ENCODE measurements at places on chromosomes 2 and 18.

DNA sequence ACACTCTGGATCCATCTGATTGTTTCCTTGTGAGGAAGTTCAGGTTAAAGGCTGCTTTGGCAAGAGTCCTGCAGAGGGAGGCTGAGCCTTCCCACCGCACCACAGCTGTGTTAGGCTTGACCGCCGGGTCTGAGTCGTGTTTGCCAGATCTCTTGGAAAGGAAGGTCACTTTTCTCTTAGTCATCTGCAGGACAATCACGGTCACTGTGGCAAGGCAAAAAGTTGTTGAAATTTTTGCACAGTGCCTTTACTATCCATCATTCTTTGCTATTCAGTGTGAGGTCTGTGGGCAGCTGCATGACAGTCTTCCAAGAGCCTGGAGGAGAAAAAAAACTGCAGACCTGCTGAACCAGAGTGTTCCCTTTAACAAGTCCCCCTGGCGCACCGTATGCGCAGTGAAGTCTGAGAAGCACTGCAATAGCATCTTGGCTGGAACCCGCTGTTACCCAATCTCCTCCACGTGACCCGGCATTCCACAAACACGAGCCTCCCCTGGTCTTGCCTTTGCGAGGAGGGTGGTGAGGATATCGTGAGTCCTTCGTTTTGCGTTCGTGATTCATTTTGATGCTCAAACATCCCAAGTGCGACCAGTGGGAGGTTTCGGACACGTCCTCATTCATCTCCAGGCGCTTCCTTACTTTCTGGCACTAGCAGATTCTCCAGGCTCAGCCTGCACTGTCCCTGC lies 23.0 kb downstream of the BIN1 start:
- DNase-seq = no peak

- DNase-seq = no peak
Observed at GRCh38 chr18:11322716-11323115, 173.3 kb upstream of the PIEZO2 start.

GRCh38 chr18:35136885-35137284 lies 95.7 kb downstream of the MAPRE2 start:
- no peak for DNase-seq

GRCh38 chr18:62948788-62949187 lies 233.4 kb downstream of the PHLPP1 start:
- no peak for DNase-seq

DNA sequence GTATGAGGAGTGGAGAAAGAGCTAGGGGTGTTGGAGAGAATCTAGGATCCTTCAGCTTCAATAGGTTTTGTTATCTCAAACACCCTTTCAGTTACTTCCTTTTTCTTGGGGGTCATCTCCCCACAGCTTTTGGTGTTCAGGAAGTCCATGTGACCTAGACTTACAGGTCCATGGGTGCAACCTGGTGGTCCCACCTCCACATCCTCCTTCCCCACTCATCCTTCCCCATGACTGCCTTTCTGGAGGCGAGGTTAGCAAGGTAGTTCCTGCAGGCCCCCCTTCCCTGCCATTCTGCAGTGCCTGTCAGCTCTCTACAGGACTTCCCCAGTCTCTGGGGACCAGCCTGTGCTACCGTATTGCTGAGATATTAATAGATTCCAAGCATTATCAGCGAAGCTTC lies 107.6 kb downstream of the TMEM17 start:
- no peak for DNase-seq

DNA sequence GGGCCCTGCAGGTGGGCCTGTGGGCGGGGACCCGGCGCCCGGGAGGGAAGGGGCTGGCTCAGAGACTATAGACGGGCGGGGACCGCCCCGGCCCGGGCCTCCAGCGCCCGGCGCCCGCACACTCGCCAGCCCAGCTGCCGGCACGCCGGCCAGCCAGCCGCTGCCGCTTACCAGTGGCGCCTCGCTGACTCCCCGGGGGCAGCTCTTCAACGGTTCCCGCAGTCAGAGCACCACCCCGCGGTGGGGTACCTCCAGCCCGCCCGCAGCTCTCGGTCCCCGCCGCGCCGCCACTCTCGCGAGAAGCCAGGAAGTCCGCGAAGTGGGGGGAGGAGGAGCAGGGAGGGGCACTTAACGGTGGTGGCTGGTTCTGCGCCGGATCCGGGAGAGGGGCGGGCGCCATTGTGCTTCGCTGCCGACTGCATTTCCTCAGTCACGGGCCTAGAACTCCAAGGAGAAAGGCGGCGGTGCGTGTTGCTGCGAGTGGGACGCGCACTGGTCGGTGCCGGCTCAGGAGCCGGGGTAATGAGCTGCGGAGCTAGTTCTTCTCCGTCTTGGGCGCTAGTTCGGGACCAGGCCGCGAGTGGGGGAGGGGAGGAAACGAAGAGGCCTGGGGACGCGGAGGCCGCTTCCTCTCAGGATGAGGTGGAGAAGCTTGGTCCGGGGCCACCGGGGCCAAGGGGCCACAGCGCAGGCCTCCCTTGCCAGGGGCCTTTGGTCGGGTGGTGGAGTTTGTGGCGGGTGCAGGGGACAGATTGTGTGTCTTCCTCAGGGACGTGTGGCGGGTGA lies at the start of gene MARCHF7:
Gene MARCHF7 (plus strand): TSS at position 364 of the 786 bp plus-strand sequence. CDS start 16,517 bp downstream, outside the sequence.
- DNase-seq = peak; percentile 96
